COLO829 (cell line): ENCODE measurements at places on chromosomes 4 and X.

- DNase-seq = no peak
Observed at GRCh38 chr4:36392916-36393315, 111.5 kb downstream of the DTHD1 start.

DNA sequence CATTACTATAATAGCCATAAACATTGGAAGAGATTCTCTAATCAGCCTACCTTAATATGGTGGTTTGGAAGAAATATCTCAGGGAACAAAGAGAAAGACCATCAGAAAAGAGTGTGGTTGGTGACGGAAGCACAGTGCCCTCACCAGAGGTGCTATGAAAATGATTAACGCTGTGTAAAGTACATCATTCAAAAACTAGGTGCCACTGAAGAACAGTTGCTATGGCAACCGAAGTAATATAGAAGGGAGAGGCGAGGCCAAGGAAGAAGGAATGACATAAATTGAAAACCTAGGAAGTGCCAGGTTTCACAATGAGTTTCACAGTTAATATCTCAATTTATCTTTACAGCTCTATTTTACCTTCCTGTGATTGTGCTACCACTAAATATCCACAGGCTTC is 57.0 kb upstream of the ARSJ start:
- no peak for DNase-seq

DNA sequence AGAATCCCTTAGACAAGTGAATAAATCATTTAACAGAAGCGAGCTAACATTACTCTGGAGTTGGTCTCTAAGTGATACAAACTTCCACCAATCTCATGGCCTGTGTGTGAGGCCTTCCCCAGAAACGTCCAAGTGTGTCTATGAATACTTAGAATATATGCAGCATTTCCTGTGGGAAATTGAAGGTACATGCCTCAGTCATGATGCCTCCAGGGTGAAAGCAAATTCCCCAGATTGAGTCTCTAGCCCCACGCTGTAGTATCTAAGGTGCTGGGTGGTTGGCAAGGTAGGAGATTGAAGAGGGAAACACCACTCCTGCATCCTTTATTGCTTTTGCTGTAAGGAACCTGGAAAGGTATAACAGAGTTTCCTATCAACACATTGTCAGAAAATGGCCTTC is 113.8 kb downstream of the IL13RA2 start:
- no peak for DNase-seq

DNA sequence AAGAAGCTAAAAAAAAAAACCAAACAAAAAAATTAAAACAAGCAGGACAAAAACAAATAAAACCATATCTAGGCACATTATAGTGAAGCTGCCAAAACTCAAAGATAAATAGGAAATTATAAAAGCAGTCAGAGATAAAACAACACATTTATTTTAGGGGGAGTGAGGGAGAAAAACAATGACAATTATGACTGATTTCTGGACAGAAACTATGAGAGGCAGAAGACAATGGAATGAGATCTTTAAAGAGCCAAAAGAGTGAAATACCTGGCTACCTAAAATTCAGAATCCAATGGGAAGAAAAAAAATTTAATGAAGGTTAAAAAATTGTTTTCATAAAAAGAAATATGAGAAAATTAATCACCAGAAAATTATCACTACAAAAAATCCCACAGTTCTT is 33.4 kb downstream of the C4orf50 start:
- DNase-seq = no peak

DNA sequence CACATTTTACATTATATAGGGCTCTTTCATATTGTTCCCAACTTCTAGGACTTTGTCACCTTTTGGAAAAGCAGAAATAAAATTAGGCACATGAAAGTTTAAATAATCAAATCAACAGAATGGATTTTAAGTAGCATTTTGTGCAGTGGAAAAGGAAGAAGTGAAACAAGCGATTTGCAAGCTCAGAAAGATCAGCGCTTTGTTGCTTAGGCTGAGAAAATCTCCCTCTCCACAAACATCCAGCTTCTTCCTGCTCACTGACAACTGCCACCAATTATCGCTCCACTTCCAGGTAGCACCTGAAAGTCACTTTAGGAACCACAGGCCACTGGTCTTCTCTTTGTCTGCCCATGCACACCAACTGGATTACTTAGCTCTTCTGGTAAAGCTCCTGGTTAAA is 2.0 kb upstream of the PDK3 start:
- DNase-seq = no peak

DNA sequence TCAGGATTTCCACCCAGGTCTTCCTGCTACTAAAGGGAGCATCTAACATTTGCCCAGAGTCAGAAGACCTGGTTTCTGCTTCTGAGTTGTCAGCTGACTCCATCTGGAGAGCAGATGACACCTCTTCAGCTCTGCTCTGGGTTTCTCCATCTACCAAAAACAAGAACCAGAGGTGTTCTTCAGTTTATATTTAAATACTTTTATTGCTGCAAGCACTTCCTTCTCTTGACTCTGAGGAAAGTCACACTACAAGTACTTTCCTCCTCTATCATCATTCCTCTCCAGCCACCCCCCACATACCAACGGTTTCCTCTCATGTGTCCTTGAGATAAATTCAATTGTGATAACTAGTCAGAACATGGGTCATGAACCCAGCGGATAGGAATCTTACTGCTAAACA is 88.4 kb downstream of the PPP3CA start:
- DNase-seq = no peak

DNA sequence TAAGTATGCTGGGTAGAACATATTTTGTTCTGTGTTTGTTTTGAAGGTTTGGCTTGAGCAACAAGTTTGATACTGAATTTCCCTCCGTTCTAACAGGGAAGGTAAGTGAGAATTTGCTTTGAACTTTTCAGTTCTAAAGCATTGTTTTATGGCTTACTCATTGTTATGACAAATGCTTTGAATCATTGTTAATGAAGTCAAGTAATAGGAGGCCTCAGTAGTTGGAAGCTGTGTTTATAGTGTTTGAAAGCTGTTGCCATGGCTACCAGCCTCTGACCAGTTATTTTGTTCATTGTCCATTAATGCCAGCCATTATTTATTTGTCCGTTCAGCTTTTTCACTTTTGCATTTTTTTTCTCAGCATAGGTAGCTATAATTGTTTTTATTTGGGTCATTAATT is 14.4 kb downstream of the CHIC1 start:
- peak; percentile 11 for DNase-seq

GRCh38 chr4:9999956-10000561 is 21.2 kb downstream of the SLC2A9 start:
- DNase-seq = no peak

- no peak for DNase-seq
Observed at GRCh38 chr4:138090918-138091676, 151.1 kb downstream of the SLC7A11 start.

DNA sequence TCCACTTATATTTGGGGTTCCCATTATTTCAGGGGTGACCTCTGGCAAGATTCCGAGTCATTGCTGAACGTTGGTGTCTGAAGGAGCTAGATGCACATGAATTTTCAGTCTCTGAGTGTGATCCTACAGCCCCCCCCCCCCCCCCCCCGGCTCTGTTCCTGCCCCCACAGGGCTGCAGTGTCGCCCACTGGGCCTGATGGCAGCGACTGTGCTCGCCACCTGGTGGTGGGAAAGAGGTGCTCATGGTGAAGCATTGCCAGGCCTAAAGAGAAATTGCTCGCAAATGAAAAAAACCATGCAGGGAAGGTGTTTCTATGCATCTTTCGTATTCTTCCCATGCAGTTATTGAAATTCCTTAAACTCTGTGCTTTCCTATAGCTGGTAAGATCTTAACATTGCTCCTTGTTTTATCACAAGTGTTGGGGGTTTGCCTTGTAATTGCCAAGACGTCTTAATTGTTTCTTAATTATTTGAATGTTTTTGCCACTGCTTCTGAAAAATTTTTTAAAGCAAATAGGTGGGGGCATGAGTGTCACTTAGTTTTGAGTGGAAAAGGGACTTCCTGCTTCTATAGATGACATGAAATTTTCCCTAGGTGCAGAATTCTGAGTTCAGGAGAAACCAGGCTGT is 63.2 kb downstream of the CLDN22 start:
- peak; percentile 68 for DNase-seq

- DNase-seq = no peak
Observed at GRCh38 chr4:43932448-43932847, 516.2 kb downstream of the KCTD8 start.

DNA sequence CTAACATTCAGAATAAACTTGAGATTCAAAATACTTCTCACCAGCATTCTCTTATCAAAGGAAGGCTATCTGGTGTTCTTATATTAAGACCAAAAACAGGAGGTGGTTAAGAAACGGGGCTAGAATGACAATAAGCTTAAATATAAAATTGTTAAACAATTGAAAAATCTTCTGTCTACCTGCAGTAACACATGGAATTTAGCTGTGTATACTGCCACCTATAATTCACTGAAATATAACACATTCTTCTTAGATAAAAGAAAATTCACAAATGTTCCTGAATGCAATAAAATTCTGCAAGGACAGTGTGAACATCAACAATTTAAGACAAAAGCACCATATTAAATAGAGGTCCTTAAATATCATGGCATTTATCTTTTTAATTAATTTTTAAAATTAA is 11.5 kb upstream of the PCDH10 start:
- no peak for DNase-seq

GRCh38 chr4:1599491-1600210 is 84.5 kb downstream of the FAM53A start:
- no peak for DNase-seq

DNA sequence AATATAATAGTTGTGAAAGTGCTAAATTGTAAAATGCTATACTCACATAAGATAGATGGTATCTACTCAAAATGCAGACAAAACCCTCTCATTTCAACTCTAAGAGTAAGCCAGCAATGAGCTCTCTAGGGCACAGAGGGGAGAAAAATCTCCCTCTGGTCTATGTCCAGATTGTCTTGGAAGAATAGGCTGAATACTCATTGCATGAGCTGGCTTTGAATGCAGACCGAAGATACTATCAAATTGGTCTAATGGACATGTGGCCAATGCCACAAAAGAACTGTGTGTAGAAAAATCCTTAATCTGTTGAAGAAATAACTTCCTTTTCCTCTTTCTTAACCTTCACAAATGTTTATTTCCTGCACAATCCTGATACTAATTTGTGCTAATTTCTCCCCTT is 3.5 kb downstream of the ZXDA start:
- no peak for DNase-seq

DNA sequence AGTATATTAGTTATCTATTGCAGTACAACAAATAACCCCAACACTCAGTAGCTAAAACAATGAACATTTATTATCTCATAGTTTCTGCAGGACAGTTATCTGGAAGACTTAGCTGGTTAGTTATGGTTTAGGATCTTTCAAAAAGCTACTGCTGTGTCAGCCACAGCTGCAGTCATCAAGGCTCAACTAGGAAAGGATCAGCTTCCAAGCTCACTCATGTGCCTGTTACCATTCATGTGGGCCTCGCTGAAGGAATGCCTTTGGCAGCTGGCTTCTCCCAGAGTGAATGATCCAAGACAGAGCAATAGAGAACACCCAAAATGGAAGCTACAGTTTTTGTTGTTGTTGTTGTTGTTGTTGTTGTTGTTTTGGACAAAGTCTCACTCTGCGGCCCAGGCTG is 13.5 kb upstream of the PRSS48 start:
- no peak for DNase-seq

DNA sequence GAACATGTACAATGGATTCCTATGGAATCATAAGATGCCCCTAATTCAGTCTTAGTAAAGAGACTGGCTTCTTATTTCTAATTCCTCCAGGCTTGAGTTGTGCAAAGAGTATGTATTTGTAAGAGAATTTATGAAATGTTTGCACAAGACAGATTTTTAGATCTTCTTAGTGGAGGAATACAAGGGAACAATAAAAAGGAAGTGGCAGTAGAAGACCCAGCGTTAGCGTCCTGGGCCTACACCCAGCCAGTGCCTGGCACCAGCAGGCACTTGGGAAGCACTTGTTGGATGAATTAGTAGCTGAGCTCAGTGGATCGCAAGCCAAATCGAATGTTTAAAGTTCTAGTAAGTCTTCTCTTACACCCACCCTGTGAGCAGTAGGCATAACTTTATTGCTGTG is 157.4 kb downstream of the PTTG2 start:
- no peak for DNase-seq

DNA sequence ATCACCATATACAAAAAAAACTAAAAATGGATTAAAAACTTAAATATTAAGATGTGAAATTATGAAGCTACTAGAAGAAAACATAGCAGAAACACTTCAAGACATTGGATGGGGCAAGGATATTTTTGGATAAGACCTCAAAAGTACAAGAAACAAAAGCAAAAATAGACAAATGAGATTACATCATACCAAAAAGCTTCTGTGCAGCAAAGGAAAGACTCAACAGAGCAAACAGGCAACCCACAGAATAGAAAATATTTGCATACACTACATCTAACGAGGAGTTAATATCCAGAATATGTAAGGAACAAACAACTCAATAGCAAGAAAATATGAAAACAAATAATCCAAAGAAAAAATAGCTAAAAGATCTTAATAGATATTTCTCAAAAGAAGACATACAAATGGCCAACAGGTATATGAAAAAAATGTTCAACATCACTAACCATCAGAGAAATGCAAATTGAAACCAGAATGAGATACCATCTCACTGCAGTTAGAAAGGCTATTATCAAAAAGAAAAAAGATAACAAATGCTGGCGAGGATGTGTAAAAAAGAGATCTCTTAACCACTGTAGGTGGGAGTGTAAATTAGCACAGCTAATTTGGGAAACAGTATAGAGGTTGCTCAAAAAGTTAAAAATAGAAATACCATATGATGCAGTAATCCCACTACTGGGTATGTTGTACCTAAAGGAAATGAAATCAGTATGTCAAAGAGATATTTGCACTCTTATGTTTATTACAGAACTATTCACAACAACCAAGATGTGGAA is 17.8 kb upstream of the LRCH2 start:
- no peak for DNase-seq

DNA sequence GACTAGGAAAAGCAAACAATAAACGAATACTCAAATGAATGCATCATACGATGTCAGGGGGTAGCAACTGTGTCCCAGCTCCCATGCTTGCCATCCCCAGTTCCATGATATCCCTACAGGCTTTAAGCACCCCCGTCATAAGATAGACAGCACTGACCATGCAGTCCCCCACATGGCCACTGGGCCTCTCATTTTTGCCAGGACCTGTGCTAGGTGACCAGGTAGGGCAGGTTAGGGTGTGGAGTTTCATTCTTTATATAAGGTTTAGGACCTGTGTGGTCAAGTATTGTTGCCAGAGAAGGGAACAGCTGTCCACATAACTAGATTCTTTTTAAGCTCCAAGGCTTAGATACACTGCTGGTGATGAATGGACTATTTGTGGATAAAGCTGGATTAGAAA is 9.7 kb downstream of the PPEF2 start:
- no peak for DNase-seq

DNA sequence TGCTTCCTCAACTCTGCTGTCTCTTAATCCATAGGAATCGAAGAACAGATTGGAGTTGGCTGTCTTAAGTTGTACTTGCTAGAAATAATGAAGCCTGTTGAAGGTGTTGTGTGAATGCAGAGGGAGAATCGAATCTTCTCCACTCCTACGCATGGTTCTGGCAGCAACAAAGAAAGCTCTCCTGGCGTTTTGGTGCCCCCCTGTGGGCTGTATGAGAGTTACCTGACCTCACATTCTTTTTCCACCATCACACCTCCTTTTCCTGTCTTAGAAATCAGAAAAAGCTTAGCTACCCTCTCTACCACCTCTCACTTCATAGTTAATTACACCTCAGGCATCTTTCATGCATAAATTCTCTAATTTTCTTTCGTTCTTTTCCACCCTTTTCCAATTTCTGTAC is 16.3 kb downstream of the KLF8 start:
- DNase-seq = peak; percentile 24
